Left ventricle myocardium inferior (tissue), 1 donor: ENCODE measurements at places on chromosomes 7 and 10. TPM values are rescaled to one million over a fixed set of nuclear protein-coding genes. Genes with fewer than 3 reads are reported as not detected.
A peak's percentile ranks its signal among the peaks of the same experiment; 100 is the strongest.

Gene C10orf67
- 0.36 TPM for total RNA-seq

DNA sequence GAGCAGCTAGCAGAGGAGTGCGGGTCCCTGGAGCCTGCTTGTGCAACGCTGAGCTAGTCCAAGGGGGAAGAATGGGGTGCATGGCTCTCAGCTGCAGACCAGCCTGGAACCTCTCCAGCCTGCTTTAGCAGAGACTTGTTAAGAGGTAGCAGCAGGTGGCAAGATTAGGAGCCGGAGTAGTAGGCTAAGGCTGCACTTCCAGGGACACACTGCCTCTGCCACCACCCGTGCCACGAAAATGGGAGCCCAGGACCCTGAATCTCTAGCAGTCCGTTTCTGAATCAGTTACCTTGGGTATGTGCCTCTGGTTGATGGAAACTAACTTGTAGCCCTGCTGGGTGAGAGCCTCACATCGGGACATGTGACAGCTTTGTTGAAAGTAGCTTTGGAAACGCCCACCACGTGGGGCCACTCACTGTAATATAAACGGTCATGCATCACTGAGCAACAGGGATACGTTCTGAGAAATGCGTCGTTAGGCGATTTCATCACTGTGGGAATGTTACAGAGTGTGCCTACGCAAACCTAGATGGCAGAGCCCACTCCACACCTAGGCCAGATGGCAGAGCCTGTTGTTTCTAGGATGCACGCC lies 25.9 kb downstream of the HTRA1 start:
- DNase-seq: no peak

- DNase-seq: peak; percentile 76
Measured at GRCh38 chr7:30445770-30446169, 32.8 kb downstream of the NOD1 start.

- DNase-seq: no peak
Measured at GRCh38 chr10:119604468-119604867, 7.7 kb upstream of the TIAL1 start.

- no peak for DNase-seq
Measured at GRCh38 chr10:120891365-120891764, 40.2 kb downstream of the WDR11 start.

Gene VSTM4
- total RNA-seq: 21.1 TPM

GRCh38 chr7:91140982-91141381 lies 123.3 kb upstream of the FZD1 start:
- DNase-seq: no peak

GRCh38 chr10:7810443-7810842 lies 7.9 kb upstream of the TAF3 start:
- no peak for DNase-seq

- DNase-seq: no peak
Measured at GRCh38 chr7:147235645-147236382, 1119.2 kb downstream of the CNTNAP2 start.

DNA sequence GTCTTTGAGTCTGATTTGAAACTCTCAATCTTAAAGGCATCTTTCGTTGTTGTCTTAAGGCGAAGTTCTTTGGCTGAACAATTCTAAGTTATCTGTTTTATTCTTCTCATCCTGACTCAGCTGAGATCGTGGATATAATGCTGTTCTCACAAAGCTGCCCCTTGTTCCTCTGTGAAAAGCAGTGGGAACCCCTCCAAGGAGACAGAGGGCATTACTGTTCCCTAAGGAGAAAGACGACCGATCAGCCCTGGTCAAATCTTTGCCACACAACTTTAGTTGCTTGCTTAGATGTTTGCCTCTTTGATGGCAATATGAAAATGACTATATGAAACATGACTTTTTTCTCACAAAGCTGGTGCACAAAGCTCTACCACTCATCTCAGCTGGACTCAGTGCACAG lies 1016.7 kb downstream of the REEP3 start:
- DNase-seq: no peak

DNA sequence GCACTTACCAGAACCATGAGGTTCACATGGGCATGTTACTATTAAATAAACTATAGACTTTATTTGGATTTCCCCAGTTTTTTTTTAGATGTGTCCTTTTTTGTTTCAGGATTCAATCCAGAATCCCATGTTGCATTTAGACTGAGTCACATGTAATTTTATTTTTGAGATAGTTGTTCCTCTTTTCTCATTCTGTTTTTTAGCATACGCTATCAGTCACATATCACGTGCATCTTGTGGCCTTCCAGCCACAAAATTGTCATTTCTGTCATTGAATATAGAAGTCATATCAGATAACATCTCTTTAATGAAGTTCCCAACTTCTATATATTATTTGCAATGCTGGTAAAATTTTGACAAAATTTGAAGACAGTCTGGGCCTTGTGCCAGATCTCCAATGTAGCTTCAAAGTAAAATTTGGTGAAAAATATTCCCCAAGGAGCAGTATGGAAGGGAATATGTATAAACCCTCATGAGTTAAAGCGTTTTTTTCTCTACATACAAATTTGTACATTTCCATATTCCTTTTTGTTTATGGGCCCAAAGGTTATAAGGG lies 132.3 kb upstream of the MKI67 start:
- DNase-seq: no peak

DNA sequence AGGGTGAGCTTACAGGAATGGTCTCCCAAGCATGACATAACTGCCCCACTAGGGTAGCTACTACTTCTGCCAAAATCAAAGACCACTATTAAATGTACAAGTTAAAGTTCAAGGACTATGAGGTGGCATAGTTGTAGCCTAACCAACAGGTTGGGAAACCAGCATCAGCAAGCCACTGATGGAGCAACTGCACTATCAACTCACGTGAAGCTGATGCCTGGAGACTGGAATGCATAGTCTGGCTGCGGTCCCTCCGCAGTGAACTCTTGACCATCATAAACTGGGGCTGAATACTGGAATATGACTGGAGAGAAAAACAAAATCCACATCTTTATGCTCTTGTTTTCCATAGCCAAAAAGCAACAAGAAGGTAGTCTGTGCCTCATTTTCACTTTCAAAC lies 541.4 kb downstream of the DNAJB9 start:
- no peak for DNase-seq

DNA sequence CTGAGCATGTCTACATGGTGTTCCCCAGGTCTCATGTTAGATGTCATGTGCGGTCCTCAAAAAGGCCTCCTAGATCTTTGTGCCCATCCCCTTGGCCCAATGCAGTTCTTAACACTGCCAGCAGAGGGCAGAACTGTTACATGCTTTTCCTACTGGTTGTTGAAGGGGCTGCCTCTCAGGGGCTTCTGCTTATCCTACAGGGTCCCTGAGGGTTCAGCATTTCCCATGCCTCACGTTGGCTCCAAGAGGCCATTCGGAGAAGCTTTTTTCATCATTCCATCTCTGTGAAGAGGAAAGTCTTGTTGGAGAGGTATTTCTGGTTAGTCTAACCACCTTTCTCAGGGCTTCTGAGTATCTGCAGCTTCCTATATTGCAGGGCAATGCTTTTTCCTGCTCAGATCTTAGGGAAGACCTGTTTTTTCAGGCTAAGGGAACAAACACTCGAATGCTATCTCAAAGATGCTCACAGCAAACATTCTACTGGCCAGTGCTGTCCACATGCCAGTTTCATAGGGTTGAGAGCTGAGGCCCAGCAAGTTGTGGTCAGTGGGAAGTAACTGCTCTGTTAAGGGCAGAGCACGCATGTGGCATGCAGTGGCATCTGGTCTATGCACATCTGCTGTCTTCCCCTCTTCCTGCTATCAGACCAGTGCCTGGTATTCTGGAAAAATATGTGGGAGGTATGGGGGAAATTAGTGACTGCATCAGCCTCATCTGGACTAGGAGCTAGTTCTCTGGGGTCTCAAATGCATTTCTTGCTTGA lies 31.5 kb downstream of the MBL2 start:
- no peak for DNase-seq

- DNase-seq: no peak
Measured at GRCh38 chr10:24556750-24557742, 166.6 kb downstream of the ARHGAP21 start.

Gene DHX32
- 46.4 TPM for total RNA-seq

Gene FXYD4
- total RNA-seq: not detected
